NCI-H748 treated with DMSO at 0.1 percent for 48 hours (cell line): ENCODE measurements at places on chromosomes 16 and 17.

GRCh38 chr17:74690409-74690825 lies 22.3 kb downstream of the CD300LF start:
- no peak for DNase-seq

- no peak for DNase-seq
Measured at GRCh38 chr16:46949241-46949892, 24.1 kb downstream of the DNAJA2 start.

- no peak for DNase-seq
Measured at GRCh38 chr16:81005610-81006161, 999 bp downstream of the CMC2 start.

GRCh38 chr16:75584108-75584507 lies 17.9 kb downstream of the GABARAPL2 start:
- no peak for DNase-seq

- DNase-seq = no peak
Measured at GRCh38 chr16:17755158-17755557, 284.4 kb upstream of the XYLT1 start.

DNA sequence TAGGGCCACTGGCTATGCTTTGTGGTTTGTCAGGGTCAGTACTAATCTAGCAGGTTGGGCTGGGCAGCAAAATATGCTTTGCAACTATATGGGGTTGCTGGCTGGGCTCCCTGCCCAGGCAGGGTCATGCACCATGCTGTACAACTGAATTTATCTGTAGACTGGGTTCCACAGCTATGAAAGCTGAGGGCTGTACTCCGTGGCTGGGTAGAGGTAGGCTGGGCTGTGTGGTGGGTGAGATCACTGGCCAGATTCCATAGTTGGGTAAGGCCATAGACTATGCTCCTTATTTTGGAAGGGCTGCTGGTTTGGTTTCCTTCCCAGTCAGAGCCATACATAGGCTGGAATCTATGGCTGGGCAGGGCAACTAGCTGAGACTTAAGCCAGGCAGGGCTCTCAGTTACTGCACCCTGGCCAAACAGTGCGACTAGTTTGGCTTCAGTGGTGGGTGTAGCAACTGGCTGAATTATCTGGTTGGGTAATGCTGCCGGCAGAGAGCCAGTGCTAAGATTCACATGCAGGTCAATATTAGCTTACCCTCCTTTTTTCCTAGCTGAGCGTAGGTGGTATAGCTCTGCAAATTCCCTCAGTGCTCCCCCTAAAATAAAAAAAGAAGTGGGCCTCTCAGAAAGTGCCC lies 769.1 kb upstream of the CDH8 start:
- DNase-seq = no peak

DNA sequence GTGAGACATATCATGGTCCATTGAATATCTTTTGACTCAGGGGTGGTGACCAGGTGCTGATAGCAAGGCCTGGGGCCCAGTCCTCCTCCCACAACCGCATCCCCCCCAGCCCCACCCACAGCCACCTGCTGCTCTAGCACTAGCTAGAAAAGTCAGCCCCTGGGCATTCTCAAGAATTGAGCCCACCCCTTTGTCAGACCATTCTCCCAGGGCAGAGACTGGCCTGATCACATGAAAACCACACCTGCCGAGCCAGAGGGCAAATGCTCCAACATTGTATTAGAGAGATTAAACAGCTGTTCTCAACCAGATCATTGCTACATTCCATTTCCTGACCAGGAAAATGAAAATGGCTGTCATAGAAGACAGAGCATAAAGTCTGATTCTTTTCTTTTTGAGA lies 62.4 kb downstream of the RAB11FIP4 start:
- no peak for DNase-seq

DNA sequence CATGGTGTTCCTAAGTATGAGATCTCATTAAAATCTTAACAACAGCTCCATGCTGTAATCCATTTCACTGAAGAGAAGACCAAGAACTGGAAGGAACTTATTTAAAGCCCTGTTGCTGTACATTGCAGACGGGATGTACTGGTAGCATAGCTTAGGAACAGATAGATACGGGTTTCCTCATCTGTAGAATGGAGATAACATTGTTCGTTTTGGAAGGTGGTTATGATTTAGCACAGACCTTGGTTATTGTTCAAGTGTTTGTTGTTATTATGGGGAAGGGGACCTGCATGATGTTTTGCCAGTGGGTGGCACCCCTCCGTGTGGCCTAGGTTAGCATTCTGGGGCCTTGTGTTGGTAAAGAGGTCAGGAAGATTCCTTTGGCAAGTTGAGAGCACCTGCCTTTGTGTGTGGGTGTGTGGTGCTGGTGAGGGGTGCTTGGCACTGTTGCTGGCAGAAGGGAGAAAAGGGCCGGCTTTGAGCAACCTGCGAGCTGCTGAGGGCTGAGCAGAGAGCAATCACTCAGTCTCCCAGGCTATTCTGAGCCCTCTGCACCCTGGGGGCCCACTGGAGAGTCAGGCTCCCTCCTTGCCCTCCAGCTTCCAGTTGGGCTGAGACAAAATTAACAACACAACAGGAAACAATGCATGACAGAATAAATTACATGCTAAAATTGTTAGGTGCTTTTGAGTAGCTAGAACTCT lies 2.3 kb downstream of the TAOK2 start:
- DNase-seq = no peak

DNA sequence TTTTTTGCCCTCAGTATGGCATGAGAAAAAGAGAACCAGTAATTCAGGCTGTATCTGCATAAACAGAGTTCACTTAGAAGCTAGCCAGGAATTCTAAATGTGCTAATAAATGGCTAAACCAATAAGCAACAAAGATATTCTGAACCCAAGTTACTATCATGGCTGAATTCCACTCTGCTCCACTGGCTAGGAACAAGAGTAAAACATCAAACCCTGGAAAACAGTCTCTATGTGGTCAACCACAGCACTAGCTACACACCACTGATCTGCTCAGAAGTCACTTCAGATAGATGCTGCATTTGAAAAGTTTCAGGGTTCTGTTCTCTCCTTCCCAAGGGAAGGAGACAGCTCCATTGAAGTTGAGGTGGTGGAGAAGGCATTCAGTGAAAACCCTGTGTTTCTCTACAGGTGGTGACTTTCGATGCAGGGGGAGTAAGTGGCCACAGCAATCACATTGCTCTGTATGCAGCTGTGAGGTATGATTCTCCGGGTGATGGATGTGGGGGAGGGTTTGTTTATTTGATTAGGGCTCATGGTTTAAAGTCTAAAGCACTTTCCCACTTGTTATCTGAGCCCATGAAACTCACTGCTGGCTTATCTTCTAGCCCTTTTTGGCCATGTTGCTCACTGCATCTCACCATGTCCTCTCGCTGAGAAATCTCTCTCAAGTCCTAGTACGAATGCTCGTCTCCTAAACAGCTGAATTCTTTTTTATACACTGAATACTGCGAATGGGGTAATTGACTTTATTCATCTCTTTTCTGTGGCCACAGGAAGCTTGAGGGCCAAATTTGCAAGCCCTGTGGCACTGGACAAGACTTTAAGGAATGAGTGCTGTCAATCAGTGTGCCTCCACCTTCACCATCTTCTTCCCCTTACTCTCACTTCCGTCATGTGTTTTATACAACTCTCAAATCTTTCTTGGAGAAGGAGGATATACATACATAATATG lies 39.9 kb downstream of the CENPV start:
- DNase-seq = no peak

DNA sequence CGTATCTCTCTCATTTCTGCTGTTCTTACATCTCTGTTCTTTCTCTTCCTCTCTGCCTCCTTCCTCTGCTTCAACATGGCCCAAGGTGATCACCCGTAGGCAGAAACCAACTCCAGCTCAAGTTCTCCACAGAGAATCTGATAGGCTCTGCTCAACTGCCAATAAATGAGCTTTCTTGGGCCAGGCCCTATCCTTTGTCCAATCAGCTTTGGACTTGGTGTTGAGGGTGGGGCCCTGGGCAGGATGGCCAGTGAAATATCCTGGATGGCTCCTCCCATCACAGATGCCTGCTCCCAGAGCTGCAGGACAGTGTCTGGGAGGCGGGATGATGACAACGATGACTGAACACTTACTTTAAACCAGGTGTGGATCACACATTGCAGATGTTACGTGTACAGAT lies 17.4 kb upstream of the BRD7 start:
- no peak for DNase-seq

DNA sequence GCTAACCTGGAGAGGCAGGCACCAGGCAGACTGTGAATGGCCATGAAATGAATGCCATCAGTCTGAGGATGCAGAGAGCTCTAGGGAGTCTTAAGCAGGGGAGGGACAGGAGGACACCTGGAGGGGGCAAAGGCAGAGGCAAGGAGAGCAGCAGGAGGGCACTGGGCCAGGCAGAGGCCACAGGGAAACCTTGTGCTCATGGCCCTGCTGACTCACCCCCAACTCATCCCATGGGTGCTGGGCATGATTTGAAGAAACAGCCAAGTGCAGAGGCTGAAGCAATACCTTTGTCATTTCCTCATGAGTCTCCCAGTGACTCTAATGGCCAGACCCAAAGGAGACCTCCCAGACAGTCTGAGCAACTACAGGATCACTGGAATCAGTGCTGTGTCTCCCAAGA lies 141.4 kb downstream of the TMEM132E start:
- no peak for DNase-seq

DNA sequence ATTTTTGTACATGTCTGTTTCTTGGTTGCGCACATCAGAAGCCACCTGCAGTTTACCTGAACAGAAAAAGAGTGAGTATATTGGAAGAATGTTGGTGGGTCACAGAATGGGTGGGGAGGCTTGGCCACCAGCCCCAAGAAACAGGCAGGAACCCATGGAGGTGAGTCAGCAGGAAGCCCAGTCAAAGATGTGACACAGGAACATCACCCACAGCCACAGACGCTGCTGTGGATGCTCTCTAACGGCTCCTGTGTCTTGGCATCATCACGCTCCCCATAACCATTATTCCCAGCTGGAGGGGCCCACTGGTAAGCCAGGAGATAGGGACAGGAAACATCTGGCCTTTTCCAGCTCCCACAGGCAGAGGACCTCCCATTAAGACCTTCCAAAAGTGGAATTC lies 94.0 kb upstream of the WSB1 start:
- no peak for DNase-seq

DNA sequence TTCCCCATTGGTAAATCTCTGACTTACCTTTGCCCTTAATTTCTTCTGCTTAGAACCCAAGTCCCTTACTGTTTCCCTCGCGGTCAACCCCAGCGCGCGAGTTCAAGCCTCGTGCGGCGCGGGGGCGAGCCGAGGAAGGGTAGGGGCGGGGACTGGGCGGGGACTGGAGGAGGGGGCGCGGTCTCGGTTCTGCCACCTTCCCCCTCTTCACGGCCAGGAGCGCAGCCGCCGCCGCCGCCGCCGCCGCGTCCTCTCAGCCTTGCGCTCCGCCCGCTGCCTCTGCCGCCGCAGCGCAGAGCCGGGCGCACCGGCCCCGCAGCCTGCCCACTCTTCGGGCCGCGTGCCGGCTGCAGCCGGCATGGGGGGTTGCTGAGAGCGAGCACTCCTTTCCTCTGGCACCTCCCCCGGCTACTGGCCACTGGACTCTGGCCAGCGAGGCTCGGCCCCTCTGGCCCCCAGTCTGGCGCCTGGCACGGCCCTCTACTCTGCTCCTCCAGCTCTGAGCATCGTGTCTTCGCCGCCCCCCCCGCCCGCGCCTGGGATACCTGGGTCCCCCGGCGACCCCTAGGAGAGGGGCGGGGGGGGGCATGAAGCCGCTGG lies at the start of gene RAPGEFL1:
Gene RAPGEFL1, plus strand, starts transcription at position 196 of the 600 bp plus-strand sequence. Its CDS starts 392 bp downstream, at position 588.
- DNase-seq = peak; percentile 49

DNA sequence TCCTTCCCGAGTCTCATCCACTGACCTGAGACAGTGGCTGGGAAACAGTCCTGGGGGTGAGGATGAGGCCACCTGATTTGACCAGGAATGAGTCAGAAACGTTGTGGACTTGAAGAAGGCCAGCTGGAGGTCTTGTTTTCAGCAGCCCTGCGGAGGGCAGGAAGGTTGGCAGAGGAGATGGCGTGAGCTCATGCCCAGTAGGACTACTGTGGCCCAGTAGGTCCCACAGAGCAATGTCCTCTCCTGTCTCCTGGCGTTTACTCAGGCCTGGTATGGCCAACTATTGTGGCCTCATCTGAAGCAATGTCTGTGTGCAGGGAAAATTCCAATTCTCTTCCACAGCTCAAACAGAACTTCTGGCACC lies 84.1 kb upstream of the DNAJA2 start:
- no peak for DNase-seq

- DNase-seq = peak; percentile 2
Measured at GRCh38 chr16:81521141-81521626, 76.6 kb downstream of the CMIP start.

- no peak for DNase-seq
Measured at GRCh38 chr17:69066482-69066881, 5.8 kb upstream of the ABCA9 start.

- no peak for DNase-seq
Measured at GRCh38 chr17:81961087-81961511, at the start of gene NOTUM. NOTUM (minus strand) TSS chr17:81961187; CDS start chr17:81960909, 278 bp downstream.

DNA sequence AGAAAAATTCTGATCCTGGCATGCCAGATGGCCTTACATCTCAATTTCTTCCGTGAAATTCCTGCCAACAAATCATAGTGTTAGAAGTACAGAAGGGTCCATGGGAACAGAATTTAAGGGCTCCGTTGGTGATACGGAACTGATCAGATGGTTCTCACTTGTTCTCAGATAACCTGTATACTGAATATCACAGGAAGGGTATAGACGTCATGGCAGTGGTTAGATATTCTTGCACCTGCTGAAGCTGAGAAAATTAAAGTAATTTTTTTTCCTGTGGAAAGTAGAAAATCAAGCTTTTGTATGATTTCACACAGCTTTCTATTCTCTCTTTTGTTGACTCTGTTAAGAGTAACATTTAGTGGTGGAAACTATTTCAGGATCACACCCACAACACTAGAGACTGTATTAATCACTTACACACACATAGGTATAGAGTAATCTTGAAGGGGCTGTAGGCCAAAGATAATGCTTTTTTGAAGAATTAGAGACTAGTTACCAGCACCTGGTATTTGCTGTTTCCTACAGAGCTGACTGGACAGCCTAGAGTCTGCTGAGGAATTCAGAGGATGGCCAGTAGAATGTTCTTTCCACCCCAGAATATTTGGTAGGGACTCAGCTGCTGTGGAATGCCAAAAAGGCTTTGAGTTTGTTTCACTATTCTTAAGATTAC lies 7.5 kb downstream of the TENT4B start:
- DNase-seq = no peak

DNA sequence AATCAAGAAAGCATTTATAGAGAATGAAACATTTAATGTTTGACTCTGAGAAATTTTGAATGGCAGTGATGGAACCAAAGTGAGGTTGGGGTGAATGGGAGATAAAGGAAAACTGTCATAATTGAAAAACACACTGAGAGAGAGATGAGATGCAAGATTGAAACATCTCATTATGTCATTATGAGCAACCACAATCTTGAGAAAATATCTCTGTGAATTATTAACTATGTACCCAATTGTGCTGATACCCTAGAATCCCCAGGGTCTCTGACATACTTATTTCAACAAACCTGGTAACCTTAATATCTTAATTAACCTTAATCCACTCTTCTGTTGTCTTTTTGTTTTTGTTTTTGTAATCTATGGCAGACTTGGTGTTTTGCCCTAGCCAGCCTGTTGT lies 143.5 kb upstream of the HLF start:
- DNase-seq = no peak

GRCh38 chr17:7437369-7437863 lies 1.9 kb upstream of the FGF11 start:
- no peak for DNase-seq

- DNase-seq = peak; percentile 44
Measured at GRCh38 chr17:77085926-77086432, 54.8 kb upstream of the SEC14L1 start.
